ENCODE measurements at places on chromosomes 5 and 9.

DNA sequence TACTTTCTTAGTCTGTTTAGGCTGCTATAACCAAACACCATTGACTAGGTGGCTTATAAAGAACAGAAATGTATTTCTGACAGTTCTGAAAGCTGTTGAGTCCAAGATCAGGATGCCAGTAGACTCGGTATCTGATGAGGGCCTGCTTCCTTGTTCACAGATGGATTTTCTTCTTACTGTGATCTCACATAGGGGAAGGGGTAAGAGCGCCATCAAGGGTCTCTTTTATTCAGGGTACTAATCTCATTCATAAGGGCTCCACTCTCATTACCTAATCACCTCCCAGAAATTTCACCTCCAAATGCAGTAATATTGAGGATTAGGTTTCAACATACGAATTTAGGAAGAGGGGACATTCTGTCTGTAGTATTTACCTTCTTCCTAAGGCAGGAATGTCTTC, 384.0 kb upstream of the DMAC1 start:
- no peak for DNase-seq

DNA sequence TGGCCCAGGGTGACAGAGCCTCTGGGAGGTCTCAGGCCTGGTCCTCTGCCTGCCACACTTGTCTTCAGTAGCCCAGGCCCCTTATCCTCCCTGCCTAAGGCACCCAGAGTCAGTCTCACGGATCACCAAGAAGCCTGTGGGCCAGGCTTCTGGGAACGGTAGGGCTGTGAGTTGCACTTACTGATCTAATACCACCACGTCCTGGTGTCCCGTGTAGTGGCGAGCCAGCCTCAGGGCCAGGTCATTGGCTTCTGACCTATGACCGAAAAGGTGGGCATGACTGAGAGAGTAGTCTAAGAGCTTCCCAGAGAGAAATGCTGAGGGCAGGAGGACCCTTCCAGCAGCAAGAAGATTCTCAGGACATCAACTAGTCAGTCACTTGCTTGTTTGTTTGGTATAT, 7.4 kb downstream of the PHYKPL start:
- no peak for DNase-seq

DNA sequence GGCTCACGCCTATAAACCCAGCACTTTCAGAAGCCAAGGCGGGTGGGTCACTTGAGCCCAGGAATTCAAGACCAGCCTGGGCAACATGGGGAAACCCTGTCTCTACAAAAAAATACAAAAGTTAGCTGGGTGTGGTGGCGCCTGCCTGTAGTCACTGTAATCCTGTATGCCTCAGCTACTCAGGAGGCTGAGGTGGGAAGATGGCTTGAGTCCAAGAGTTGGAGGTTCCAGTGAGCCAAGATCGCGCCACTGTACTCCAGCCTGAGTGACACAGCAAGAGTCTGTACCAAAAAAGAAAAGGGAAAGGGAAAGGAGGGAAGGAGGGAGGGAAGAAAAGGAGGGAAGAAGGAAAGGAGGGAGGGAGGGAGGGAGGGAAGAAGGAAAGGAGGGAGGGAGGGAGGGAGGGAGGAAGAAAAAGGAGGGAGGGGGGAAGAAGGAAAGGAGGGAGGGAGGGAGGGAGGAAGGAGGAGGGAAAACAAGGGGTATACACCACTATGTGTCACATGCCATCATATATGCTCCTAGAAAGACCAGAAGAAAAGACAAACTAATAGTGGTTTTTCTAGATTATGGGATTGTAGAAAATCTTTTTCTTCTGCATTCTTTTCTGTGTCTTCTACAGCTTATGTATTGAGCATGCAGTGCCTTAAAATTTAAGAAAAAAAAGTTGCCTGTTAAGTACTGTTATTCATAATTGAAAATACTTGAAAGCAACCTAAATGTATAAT, 240.1 kb downstream of the DENND1A start:
- DNase-seq = no peak

DNA sequence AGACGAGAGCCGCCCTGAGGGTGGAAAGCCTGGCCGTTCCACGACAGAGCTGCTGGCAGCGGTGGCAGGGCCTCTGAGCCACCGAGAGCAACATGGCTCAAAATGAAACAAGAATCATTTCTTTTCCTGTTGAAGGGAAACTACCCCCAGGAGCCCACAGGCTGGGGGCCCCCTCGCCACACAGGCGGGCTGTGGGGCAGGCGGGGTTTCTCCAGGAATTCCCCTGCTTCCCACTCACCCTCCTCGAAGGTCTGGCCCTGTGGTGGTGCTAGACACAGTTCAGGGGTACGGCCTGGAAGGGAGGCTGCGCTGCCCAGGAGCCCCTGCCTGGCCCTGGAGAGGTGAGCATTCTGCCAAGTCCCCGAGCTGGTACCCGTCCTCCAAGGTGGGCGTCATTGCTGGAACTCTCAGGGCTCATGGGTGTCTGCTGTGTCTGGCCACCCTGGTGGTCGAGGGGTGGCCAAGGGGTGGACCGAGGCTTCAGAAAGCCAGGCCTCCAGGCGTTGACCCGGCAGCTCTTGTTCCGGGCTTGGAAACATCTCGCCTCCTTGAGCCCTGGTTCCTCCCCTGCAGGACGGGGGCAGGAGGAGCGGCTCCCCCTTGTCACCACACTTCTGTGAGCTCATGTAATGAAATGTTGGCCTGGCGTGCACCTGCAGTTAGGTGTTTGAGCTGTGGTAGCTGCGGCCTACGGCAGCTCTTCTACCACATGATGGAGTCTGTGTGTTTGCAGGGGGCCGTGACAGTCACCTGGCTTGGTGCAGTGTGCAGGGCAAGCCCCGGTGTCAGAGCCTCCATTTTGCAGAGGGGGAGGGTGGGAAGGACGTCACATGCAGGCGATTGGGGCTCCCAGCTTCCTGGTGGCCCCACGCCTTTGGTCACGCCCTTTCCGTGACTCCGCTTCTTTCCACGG, 65.3 kb downstream of the RXRA start:
- no peak for DNase-seq

DNA sequence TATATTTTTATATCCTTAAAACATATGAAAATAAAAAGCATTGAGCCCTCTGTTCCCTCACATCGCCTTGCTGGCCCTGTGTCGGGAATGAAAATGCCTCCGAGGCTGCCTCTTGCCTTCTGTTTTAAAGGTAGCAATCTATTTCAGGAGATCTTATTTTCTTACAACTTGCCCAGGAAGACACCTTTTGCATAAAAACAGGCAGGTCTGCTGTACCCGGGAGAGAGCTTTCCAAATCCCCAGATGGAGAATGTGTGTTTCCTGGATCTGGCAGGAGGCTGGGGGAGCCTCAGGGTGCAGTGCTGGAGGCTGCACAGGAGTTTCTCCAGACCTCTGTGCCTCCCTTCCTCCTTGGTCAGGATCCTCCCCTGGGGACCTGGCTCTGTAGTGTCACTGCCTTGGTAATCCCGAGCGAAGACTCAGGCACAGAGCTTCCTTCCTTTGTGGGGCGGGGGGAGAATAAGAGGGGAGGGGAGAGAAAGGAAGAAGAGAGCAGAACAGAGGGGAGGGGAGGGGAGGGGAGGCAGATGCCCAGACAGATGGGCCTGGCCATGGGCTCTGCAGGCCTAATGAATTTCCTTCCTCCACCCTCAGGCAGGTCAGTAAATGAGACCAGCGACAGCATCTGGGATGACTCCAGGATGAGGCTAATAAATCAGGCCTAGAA, 104.0 kb upstream of the BOD1 start:
- no peak for DNase-seq

DNA sequence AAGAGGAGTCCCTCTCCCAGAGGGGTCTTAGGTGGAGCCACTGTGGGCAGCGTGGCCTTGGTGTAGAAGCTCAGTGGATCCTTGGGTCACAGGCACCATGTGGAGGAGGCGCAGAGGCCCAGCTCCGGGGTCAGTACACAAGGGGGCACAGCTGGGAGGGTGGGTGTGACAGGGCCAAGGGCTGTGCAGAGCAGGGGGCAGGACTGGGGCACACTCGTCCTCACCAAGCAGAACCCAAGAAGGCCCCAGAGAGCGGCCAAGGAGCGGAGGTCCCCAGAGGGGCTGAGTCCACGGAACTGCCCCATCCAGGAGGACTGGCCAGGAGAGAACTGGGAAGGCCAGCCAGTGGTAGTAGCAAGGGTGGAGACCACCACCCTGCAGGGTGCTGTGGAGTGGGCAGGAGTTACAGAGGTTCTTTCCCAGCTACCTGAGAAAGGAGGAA, 2.5 kb upstream of the LPCAT1 start:
- DNase-seq = no peak

- no peak for DNase-seq
Measured at GRCh38 chr9:123997665-123998277, 13.8 kb upstream of the LHX2 start.
